T-cell (primary cell): ENCODE measurements at places on chromosomes 7 and 10.
A peak's percentile ranks its signal among the peaks of the same experiment; 100 is the strongest.

DNA sequence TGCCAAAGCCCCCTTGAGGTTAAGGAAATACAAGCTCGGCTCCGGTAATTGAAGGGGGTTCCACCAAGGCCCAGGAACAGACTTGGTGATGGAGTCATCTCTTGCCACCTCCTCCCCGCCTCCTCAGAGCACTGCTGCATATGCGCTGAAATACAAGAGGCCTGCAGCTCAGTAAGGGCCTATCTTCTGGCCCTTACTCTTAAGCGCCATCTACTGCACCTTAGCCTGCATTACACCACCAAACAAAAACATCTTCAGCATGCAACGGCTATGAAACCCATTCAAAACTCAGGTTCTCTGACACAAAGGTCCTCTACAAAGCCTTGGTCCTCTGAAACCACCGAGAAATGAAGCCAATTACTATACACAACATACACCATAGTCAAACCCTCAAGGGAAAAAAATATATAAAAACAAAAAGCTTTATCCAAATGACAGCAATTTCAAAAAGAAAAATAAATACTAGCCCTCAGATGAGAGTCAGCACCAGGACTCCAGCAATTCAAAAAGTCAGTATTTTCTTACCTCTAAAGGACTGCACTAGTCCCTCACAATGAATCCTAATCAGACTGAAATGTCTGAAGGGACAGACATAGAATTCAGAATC, 176.8 kb upstream of the TBX20 start:
- no peak for DNase-seq

DNA sequence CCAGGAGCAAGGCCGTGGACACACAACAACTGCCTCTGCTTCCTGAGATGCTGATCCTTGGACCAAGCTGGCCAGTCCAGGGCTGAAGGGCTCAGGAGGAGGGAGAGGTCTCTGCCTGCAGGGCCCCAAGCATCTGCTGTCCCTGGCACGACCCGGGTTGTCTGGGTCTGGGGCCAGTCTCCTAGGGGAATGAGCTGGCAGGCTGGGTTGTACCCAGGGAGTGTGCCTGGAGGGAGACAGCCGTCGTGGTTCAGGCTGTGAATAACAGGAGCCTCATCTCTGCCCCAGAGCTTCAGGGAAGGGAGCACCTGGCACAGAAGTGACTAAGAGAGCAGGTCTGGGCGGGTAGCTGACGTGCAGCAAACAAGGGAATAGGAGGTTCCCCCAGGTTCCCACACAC, 17.9 kb upstream of the SERPINE1 start:
- DNase-seq: no peak

DNA sequence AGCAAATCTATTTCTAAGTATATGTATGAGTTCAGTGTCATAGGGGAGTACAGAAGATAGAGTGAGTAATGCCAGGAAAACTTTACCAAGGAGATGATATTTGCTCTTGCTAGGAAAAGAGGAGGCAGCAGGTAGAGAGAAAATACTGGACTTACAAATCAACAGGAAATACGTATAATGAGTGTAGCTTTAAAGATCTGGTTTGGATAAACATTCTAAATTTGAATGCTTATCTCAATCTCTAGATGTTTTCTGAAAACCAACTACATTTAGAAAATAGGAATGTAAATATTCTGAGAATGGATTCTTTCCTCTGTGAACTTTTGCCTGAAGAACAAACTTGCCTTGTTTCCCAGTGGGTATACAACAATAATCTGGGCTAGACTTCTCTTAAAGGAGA, 46.9 kb upstream of the GNAI1 start:
- no peak for DNase-seq

DNA sequence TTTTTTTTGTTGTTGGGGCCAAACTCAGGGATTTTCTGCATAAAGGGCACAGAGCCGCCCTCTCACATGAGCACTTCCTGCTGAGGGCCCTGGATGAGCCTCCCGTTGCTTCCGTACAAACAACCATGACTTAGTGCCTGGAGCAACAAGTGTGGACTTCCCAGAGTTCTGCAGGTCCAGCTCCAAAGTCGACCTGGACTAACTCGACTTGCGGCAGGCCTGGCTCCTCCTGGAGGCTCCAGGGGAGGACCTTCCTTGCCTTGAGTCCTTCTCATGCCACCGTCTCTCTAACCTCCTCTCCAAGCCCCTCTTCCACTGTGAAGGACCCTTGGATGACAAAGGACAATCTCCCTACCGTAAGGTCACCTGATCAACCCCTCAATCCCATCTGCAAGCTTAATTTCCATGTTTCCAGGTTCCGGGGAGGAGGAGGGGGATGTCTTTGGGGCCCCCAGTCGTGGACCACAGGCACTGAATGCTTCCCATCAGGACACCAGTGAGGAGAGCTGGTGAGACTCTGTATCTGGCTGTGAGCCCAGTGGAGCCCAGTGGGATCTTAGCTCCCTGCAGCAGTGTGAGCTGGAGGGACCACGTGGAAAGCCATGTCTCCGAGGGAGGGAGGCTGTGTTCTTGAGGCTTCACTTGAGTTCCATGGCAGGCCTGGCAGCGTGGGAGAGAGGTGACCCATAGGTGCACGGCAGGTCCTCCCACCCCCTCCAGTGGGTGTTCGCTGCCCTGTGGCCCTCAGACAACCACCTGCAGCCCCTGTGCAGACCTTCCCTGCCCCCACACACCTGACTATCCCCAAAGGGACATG, 199.5 kb upstream of the PPP2R2D start:
- no peak for DNase-seq

DNA sequence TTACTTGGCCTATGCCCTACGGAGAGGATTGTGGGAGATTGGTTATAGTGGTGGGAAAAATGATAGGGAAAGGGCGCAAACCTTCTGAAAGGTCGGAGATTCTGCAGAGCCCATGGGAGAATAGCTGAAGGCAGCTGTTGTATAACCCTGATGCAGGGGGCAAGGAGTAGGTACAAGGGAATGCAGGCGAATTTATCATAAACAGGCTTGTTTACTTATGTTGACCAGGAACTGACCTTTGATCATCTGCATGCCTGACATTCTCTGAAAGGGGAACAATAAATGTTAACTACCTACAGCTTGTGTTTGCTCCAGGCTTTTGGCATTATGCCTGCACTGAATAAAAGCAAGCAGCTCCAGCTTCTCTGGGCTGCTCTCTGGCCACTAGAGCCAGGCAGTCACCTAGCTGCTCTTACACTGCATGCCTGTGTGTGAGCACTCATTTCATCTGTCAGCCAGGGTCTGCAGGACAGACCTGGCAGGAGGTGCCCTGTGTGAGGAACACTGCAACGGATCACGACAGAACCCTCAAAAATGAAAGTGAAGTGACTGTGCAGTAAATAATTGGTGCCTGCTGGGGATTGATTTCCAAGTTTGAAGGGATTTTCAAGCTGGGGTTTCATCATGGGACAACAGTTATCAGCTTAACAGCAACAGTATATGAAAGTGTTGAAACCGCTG, 31.1 kb upstream of the ABCA13 start:
- no peak for DNase-seq

DNA sequence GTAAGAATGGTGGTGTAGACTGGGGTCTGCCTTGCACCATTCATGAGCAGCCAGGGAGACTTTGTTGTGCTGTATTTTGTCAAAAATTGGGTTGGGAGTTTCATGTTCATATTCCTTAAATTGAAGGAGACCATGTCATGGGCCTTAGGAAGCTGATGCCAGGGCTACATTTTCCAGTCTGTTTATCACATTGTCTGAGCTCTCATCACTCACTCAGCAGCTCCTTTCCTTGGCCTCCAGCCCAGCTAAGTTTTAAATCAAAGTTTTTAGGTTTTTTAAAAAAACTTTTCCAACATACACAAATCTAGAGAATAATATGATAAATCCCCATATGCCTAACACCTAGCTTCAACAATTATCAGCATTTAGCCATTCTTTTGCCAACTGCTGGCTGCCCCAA, 12.6 kb upstream of the FAM13C start:
- DNase-seq: no peak

DNA sequence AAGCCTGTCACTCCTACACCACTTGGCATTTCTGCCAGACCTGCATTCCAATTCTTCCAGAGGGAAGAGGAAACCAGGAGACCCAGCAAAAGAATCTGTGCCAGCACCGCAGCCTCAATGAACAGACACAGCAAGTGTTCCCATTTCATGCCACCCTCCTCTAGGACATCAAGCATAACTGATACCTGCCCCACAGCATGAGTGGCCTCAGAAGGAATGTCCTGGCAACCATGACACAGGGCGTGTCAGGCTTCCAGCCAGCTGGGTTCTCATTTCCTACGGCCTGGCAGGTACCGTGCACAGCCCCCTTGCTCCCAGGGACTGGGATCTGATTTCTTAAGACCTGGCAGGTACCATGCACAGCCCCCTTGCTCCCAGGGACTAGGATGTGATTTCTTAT, 7.8 kb downstream of the MAD1L1 start:
- no peak for DNase-seq

DNA sequence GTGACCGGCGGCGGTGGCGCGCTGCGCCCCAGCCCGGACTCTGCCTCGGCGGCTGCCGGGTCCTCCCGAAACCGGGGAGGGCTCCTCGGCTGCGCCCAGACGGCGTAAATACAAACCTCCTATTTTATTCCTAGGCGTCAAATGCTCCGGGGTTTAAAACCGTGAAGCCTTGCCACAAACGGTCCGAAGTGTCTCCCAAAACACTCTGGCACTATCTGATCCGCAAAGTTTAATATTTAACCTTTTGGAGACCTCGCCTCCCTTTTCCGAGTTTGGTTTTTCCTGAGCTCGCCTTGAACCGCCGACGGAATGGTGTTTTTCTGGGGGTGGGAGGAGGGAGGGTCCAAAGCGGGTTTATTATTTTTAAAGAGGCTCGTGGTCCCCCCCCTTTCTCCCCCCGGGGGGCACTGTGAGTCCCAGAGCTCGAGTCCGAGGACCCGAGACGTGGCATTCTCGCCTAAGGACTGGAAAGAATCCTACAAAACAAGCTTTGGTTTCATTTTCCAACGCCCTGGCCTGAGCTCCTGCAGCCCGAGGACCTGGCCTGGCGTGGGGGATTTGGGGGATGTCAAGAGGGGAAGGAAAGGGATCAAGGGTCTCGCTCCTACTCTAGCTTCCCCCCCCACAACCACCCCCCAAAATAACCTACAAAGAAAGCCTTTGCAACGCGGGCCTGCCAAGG, 1.8 kb downstream of the TNRC18 start:
- no peak for DNase-seq

GRCh38 chr7:20062932-20063331, 154.3 kb downstream of the MACC1 start:
- DNase-seq: no peak

GRCh38 chr10:54958844-54959243, 157.8 kb upstream of the PCDH15 start:
- DNase-seq: no peak

DNA sequence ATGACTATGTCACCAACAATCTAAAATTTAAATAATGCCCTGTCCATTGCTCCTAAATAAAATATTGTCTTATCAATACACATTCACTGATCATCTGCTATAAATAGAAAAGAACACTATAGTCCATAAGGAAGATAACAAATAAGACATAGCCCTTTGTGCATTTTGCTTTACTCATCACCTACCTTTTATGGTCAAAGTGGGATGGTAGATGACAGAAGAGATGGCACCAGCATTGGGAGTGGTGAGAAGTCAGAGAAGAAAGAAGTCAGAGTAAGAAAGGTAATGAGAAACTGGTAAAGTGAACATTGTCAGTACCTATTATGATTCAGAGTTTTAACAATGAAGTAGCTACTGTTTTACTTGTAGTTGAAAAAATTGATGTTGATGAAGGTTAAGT, 31.1 kb downstream of the SEMA3E start:
- no peak for DNase-seq

DNA sequence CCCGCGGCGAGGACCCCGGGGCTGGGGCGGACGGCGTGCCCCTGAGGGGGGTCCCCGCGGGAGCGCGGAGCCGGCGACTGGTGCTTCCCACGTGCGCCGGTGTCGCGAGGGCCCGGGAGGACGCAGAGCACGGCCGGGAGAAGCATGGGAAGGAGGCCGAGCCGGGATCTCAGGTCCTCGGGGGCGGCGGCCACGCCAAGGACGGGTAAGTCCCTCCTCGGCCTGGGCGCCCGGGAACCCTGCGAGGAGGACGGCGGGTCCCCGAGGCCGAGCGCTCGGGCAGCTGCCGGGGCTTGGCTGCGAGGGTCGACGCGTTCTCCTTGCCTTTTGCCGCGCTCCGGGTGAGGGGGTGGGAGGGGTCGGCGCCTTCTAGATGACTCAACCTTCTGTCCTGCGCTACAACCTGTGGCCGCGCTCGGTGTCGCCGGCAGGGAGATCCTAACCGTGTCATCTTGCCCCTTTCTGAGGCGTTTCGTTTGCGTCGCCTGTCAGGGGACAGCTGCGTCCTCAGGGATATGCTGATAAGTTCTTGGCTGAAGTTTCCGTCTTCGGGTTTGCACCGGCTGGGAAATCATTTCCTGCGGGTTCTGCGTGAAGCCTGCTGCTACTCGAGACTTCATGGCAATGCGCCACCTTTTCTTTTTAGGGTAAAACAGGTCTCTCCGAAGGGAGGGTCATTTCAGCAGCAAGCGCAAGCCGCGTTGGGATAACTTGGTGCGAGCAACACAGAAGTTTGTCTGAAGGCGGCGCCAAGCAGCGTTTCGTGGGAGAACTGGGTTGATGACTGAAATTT, 529 bp downstream of the TASOR2 start:
- DNase-seq: peak; percentile 45

- no peak for DNase-seq
Measured at GRCh38 chr7:153939177-153939576, 113.0 kb upstream of the DPP6 start.

DNA sequence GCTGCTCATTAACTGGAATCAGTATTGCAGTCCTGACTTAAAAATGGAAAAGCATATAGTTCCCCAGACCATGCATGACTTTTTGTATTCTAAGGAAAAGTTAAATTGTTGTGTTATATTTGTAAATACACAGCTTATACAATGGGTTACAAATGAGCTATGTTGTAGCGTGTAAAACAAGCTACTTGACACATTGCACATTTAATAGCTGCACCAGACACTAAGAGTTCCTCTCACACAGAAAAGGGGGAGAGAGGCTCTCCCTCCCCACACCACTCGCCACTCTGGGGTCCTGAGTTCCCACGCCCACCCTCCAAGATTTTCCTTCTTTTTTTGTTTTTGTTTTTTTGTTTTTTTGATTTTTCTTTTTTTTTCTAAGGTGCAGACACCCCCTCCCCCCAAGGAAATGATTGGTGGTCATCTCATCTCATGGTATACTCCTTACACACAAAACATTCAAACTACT, 6.3 kb downstream of the KLF6 start:
- DNase-seq: no peak

GRCh38 chr10:20443094-20443493, 454.0 kb downstream of the NEBL start:
- DNase-seq: no peak

DNA sequence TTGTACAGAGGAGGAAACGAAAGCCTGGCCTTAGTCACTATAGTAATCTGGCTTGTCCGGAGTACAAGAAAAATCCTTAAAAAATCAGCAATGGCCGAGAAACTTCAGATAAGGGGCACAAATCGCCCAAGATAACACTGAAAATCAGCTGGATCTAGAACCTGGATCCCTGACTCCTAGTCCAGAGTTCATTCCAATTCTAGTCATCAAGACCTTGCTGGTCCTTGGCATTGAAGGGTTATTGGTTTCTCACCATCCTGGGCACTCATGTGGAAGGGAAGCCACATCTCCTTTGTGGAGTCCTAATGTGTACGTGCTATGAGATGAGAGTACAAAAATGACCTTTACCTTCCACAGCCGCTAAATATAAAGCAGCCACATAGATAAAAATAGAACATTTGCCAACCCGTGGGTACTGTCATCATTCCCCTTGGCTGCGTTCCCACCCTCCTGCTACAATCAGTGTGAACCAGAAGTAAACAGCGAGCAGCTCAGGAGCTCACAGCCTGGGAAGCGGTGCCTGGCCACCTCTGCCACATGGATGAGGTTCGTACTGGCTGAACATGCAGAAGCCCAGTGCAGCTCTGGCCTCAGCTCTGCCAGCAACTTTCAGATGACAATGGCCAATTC, 116.0 kb upstream of the PDLIM1 start:
- no peak for DNase-seq
